ENCODE measurements at places on chromosomes 4 and X.

DNA sequence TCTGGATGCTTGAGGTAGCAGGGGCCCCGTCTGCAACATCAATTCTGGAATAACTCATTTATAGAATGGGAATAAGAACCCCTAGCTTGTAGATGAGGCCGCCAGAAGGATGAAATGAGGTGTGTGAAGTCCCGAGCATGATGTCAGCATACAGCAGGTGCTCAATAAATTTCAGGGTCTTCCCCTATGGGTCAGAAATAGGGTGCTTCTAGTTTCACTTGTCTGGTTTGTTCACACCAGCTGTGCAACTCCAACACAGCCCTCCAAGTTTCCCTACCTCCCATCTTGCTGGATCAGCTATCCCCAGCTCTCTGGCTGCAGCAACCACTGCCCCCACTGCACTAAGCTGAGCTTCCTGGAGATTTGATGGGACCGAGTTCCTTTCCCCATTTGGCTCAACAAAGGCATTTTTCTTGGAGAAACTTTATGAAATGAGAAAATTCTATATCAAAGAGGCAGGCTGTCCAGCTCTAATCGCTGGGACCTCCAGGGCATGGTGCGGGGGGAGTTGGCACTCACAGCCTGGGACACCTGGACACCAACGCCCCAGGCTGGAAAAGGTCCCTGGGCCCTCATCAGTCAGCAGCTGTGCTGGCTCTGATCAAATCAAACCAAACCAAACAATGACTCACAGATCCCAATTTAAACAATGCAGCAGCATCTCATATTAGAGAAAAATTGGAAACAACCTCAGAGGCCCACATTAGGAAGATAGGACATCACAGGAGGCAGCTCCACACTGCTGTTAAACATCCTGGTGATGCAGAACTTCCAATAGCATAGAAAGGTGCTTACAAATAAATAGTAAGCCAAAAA lies 13.3 kb downstream of the SLC2A9 start:
- no peak for DNase-seq

GRCh38 chrX:50779694-50780093 lies 34.3 kb downstream of the SHROOM4 start:
- DNase-seq = no peak

- no peak for DNase-seq
These were observed 482.4 kb downstream of the C4orf33 start for GRCh38 chr4:129578336-129578735.

DNA sequence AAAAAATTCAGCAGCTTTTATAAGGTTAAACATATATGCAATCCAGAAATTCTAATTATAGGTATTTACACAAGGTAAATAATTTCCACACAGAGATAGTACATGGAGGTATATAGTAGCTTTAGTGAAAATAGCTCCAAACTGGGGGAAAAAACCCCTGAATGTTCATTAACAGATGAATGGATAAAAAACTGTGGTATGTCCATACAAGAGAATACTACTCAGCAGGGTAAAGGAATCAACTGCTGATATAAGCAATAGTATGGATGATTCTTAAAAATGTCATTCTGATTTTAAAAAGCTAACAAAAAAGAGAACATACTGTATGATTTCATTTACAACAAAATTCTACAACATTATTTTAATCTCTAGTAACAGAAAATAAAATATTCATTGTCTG lies 37.2 kb upstream of the FRMD7 start:
- no peak for DNase-seq

GRCh38 chrX:91434351-91435168 lies at the start of gene PABPC5:
TSS of gene PABPC5 (plus strand) at chrX:91434839. CDS start at chrX:91435578, 739 bp downstream.
- DNase-seq = no peak

GRCh38 chr4:165763640-165764039 lies 109.4 kb upstream of the TLL1 start:
- no peak for DNase-seq

DNA sequence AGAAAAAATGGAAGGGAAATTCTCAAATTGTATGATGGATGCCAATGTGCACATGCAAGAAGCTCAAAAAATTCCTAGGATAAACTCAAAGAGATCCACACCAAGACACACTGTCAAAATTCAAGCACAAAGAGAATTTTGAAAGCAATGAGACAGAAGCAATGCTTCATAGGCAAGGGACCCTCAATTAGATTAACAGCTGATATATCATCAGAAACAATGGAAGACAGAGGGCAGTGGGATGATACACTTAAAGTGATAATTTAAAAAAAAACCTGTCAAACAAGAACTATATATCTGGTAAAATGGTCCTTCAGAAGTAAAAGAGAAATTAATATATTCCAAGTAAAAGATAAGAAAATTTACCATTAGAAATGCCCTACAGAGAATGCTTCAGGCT lies 306.3 kb upstream of the PCDH7 start:
- no peak for DNase-seq

DNA sequence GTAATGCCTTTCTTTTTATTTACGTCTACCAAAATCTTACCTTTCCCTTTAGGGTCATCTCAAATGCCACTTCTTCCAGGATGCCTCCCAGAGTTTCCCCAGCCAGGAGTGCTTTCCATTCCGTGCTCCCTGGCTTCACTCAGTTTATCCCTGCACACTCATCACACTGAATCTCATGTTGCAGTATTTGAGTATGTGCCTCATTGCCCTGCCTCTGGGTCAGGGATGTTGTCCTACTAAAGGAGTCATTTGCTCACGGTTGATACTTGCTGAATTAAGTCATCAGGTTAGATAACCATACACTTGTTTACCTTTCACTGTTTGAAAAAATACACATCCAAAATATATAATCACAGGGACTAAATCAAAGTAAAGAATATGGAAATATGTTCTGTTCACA lies 356.2 kb upstream of the GATB start:
- DNase-seq = no peak

DNA sequence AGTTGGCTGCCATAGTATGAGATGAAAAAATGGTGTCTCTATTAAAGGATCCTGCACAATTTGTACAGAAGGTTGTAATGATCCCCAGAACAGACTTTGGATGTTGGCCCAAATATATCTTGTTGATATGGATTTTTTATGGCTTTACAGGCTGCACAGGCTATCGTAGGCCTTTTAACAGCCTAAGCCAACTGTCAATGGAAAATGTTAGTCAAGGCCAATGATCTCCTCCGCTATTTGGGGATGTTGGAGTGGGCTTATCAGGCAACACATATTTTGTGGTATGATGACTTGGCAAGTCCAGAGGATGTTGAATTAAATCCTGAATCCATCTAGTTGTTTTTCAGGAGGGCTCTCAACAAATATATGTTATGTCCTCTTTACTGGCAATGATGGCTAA lies 42.1 kb downstream of the ZCCHC13 start:
- DNase-seq = no peak

DNA sequence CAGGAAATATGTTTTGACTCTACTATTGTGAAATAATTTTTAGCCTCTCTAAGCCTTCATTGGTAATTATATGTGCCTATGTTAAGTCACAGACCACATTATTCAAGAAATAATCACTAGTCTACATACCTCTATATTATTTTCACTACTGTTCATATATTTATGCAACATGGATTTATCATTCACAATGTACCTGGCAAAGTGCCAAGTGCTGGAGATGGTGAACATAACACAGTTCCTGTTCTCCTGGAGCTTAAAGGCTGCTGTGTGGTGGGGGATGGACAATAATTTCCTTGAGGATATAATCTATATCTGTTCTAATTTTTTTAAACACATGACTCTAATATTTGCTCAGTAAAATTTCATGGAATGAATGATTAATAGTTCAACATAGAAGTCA lies 527.7 kb upstream of the CXorf51A start:
- no peak for DNase-seq

DNA sequence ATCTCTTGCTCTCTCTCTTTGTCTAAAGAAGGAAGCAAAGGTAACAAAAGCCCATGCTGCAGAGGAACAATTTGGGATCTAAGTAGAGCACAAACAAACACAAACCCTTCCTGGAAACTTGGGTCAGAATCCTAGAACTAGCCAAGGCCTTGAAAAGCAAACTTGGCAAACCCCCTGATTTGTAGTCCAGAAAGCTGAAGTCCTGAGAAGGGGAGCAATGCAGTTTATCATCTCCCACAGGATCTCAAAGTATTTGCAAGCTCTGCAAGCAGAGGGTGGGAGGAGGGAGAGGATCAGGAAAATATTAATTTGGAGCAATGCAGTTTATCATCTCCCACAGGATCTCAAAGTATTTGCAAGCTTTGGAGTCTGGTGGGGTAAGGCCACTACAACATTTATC lies 379.5 kb upstream of the FGF13 start:
- no peak for DNase-seq

DNA sequence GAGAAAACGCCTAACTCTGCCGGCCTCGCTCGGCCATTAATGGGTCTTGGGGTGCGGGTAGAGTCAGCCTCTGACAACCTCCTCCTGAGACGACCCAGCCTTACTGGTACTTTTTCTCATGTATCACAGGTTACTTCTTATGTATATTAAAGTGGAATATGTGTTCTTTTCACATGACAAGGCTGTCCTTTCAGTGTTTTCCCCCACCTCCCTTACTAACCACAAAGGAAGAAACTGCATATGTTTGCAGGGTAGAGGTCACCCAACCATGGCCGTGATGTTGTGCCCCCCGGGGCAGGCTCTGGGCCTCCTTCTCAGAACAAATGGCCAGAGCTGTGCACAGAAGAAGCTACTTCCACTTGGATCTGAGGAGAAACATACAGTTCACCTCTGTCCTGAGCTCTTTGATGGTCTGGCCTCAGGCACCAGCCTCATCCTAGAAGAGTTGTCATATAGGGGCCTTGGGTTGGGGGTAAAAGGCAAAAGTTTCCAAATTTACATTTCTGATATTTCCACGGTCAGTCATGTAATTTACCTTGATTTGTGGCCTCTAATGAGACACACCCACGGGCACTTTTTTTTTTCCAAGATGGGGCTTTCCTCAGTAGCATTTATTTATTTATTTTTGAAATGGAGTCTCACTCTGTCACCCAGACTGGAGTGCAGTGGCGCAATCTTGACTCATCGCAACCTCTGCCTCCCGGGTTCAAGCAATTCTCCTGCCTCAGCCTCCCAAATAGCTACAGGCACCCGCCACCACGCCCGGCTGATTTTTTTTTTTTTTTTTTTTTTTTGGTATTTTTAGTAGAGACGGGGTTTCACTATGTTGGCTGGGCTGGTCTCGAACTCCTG lies 1.9 kb downstream of the SOWAHD start:
- DNase-seq = no peak

DNA sequence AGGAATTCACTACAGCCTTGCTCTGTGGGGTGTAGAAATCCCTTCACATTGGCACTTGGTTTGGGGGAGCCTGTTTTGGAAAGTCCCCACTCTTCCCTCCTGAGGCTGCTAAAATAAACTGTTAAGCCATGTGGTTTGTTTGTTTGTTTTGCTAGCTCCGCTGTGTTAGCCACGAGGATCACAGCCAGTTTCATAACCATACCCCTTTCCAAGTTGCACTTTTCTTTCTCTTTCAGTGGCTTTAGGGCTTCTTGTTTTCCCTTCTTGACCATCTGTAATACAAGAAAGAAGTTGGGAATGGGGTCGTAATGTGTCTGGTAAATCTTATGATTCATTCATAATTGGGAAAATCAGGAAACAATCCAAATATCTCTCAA lies 24.8 kb upstream of the UXT start:
- DNase-seq = no peak

GRCh38 chr4:136392576-136392975 lies 1139.7 kb downstream of the PCDH18 start:
- DNase-seq = no peak

- no peak for DNase-seq
These were observed 26.8 kb upstream of the CLDN24 start for GRCh38 chr4:183348706-183349659.

DNA sequence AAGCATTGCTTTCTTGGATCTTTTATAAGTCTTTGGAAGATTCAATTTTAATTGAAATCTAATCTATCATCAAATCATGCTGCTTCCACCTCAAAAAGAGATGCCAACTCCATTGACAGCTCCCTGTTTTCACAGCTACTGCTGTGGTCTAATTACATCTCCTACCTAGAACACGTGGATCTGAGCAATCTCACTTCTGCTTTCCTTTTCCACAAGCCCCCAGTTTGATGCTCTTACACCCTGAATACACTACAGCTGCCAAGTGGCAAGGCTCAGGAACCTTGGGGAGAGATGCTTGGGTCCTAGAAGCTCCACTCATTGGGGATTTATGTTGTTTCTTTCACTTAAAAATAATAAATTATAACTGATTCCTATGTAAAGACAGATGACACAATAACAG lies 172.0 kb downstream of the CFAP299 start:
- DNase-seq = no peak

DNA sequence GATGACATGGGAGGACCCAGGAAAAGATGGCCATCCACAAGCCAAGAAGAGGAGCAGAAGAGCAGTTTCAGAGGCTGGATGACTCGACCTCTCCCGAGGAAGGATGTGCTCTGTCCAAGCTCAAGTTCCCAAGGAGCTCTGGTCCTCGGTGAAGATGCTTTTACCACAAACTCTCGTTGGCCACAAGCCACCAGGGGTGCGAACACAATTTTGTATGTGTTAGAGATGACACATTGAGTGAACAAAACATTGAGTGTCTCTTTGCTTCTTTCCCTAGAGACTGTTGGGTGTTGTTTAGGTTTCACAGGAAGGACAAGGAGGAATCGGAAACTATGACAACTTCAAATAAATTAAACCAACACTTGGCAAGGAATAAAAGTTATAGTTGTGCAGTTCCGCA lies 26.3 kb downstream of the FGFBP1 start:
- no peak for DNase-seq

DNA sequence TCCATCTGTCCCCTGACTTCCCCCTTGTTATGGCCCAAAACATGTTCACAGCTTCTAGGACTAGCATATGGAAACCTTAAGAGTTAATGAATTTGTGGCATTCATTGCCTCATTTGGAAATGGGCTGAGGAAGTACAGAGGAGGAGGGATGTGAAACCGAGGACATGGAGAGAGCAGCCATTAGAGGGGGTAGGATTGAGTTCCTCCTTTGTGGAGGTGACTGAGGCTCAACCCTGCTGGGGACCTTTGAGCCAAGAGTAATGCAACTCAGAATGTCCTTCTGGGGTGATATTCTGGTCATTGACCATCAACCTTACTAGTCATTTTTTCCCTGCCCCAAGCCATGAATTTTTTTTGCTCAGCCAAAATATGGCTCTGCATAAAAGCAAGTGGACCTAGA lies 109.4 kb downstream of the ZNF518B start:
- no peak for DNase-seq

DNA sequence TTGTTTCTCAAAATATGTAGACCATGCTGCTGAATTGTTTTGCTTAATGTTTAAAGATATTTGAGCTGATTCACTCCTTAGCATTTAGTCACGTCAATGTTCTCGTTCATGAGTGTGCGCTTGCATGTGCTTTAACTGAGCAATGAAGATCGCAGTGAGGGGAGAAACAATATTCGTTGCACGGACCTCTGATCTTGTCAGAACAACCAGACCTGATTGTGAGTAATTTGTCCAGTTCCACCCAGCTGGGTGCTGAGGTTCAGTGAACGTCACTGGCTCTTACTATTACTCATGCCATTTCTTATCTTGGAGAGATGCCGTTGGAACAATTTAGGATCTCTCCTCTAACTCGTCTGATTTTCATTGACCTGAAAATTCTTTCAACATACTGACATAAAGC lies 15.0 kb upstream of the PRKX start:
- DNase-seq = no peak
